ENCODE measurements at places on chromosomes 7 and 10.

GRCh38 chr7:120227255-120227654 lies 45.7 kb upstream of the KCND2 start:
- no peak for DNase-seq

DNA sequence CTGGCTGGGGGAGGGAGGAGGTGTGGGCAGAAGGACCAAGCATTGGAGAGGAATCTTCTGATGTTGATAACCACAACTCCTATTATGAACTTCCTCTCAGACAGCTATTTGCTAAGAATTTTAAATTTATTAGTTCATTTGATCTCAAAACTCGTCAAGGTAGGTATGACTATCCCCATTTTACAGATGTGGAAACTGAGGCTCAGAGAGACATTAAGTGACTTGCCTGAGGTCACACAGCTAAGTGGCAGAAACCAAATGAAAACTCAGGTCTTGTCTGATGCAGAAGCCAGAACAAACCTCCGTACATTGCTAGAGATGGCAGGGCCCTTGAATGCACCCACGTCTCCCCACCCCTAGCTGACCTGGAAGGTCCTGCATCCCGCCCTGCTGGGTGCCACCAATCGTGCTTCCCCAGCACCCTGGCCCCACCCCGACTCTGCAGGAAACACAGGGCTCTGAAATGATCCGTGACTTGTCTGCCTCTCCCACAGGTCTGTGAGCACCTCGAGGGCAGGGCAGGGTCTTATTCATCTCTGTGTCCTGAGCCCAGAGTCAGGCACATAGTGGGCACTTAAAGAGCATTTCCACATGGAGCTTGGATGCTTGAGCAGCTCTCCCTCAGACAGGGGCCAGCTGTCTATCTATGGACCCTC lies 5.6 kb upstream of the PALD1 start:
- DNase-seq: no peak

- no peak for DNase-seq
Observed at GRCh38 chr7:77442636-77443035, 26.5 kb upstream of the GSAP start.

DNA sequence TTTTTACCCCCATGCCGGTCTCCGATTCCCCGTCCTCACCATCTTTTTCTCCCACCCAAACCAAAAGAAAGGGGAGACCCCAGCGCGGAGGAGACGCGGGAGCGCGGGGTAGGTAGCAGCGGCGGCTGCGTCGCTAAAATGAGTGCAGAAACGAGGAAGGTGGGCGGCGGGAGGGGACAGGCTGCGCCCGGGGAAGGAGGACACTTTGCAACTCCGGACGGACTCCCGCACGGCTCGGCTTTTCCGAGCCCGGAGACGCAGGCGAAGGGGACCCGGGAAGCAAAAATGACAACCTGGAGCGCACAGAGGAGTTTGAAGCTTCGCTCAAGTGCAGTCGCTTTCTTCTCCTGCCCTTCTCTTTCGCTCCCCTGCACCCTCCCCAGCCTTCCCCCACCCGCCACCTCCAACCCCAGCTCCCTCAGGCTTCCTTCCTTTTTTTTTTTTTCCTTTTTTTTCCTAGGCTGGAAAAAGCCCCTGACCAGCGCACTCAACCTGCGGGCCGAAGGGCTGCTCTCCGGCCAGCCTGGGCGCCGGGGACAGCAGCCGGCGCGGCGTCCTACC lies 453 bp downstream of the SFMBT2 start:
- no peak for DNase-seq

DNA sequence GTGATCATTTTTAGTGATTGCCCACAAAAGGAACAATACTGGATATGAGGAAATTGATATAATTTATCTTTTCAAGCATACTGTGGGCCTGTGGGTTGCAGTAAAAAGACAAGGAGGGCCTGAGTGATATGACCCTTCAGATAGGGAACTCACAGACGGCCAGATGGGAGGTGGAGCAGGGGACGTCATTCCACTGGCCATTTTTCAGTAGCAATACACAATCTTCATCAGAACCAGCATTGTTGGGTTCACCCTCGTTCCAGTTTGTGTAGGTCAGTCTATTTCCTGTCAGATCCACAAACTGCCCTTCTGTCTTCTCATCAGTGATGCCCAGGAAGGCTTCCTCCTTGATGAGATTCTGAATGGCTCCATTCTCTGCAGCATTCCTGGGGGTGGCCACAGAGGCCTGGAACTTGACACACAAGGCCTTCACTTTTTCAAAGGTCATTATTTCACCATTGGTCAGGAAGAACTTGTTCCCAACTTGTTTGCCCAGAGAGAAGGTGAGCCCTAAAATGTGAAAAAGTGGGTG lies 4.5 kb downstream of the MBL2 start:
- no peak for DNase-seq

DNA sequence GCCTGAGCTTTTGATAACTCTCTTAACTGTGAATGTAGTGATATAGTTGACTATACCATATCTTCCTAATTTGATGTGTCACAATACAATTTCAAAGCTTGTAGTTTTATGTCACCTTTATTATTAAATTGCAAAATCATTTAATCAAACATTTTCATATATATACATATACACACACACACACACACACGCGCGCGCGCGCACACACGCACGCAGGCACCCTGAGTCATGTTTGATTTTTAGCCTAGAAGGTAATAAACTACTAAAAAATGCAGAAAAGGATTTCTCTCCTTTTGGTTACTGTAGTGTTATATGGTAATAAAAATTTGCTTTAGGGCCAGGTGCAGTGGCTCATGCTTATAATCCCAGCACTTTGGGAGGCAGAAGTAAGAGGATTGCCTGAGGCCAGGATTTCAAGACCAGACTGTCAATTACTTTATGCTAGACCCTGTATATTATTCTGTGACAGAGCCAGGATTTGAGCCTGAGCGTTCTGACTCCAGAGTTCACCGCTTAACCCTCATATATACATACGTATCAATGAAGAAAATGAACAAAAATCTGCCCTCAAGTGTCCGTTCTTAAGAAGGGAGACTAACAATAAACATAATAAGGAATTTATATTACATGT lies 89.6 kb downstream of the PODXL start:
- DNase-seq: no peak

DNA sequence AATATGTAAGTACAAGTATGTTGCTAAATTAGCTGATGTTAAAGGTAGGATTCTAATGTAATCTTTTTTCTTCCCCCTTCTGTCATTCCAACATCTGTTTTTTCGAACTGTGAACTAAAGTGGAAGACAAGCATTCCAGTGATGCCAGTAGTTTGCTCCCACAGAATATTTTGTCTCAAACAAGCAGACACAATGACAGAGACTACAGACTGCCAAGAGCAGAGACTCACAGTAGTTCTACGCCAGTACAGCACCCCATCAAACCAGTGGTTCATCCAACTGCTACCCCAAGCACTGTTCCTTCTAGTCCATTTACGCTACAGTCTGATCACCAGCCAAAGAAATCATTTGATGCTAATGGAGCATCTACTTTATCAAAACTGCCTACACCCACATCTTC lies 62.7 kb downstream of the WAC start:
- DNase-seq: no peak

DNA sequence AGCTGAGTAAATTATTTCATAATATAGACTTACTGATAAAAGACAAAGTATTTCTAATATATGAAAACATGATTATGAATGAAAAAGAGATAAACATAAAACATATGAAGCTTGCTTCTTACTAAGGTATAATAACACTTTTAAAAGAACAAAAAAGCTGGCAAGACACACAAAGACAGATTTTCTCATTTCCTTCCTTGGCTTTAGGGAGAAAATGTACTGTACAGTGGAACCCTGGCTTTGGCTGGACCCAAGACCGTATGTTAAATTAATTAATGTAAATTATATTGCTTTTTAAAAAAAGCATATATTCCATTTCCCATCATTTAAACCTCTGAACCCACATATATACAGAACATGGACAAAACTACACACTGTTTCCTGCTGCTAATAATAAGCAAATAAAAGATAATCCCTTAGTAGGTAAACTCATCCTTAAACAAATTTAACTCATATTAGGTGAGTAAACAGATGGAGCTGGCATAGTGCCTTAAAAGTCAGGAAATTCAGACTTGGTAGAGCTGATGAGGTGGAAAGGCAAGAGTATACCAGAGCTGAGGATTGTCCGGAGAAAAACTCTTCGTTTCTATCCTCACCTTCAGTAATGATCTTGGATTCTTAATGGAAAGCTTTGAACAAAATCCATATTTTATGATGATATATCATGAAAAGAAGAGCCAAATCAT lies 1016.4 kb upstream of the KCND2 start:
- DNase-seq: no peak

DNA sequence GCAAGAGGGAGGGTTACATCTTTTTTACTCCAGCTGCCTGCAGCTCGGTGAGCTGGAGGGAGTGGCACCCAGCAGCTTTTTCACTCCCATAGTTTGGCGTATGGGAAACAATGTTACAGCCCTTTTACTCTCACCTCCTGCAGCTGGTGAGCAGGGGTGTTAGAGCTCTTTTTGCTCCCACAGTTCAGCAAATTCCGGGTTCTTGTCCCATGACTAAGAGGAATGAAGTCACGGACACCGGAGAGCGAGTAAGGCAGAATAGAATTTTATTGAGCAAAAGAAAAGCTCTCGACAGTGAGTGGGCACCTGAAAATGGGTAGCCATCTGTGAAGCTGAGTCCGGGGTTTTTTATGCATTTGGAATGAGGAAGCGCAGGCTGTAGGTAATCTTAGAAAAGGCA lies 446.6 kb downstream of the GFRA1 start:
- DNase-seq: no peak

DNA sequence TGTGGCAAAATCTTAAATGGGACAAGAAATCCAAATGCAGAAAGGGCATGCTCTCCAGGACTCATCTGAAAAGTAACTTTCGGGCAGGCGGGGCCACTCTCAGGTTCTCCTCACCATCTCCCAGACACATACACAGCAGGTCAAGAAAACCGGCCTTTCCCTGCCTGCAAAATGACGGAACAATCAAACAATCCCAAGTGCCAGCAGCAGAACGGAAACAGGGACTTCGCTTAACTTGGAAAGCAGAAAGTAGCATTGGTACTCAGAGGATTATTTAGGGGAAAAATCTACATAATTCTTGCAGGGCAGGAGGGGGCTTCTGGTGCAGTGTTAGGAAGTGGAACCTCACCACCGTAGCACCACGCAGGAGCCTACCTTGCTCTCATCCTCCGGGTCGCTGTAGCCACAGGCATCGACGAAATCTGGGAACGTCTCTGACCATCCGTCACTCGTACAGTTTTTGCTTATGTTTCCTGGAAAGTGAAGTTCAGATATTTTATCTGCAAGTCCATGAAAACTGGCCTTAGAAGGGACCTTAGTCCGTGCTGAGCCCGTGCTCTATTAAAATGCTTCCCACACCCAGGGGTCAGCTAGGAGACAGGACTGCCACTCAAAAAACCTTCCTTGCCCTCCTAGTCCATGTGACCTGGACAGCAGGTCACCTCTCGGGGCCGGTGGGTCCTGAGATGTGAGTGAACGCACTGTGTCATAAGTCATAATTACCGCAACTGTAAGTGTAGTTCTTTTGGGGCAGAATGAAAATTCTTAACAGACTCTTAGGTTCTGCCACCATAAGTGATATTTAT lies 41.1 kb downstream of the VIPR2 start:
- DNase-seq: no peak

DNA sequence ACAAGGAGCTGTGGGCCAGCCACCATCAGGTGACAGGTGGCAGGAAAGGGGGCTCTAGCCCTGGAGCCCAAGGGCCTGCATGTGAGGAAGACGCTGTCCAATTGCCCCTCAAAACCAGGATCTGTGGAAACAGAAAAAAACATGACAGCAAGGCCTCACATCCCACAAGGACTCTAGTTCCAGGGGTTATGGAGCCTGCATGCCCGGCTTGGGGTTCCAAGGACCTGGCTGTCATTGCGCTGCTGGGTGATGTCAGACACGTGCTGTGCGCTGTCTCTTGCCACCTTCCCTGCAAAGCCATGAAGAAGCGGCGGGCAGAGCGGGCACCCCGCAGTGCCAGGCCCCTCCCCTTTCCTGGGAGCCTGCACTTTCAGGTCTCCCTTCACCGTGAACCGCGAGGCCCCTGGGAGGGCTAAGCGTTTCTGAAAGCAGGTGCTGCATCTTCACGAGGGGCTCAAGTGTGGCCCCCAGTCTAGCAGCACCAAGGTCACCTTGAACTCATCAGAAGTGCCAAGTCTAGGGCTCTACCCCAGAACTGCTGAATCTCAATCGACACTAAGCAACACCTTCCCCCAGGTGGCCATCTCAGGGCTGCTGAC lies 15.1 kb upstream of the CRYGN start:
- DNase-seq: no peak

- DNase-seq: no peak
Observed at GRCh38 chr7:101681170-101682007, 52.3 kb upstream of the MYL10 start.

DNA sequence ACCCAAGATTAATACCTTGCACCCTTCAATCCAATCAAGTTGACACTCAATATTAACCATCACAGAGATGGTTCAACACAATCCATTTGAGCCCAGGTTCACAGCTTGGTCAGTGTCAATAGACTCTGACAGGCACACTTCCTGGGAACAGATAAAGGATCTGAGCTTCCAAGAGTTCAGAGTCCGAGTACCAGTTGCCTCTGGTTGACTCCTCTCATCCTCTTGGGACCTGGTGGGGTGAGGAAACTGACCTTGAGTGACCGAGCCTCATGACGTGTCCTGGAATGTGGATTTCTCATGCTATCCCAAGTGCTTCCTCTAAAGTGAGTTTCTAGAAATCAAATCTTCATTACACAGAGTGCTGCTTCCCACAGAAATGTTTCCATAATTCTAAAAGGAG lies 162.0 kb downstream of the CYP26A1 start:
- no peak for DNase-seq

DNA sequence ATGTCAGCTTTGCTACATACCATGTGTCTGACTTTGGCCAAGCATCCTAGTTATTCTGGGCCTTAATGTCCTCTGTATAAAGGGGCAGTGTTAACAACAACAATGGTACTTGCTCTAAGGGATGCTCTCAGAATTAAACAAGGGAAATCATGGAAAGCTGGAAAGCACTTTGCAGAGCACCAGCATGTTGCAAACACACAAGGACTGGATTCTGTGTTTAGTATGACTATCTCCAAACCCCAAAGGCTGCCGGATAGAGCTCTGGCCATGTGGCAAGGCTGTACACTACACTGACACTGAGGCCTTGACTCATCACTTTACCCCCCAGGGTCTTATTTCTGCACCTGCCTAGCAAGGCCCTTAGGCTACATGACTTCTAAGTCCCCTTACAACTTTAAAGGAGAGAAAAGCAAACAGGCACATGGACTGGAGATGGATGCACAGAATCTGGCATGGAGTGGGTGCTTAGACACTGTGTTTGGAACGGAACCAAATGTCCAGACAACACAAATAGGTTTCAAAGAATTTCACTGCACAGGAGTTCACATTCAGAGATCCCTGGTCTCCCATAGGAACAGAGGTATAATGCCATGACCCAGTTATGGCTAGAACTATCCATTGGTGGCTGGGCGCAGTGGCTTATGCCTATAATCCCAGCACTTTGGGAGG lies 74.6 kb downstream of the FAM13C start:
- DNase-seq: no peak

- no peak for DNase-seq
Observed at GRCh38 chr10:71850021-71850742, 869 bp downstream of the PSAP start.
